ENCODE measurements at places on chromosomes 4 and X.

DNA sequence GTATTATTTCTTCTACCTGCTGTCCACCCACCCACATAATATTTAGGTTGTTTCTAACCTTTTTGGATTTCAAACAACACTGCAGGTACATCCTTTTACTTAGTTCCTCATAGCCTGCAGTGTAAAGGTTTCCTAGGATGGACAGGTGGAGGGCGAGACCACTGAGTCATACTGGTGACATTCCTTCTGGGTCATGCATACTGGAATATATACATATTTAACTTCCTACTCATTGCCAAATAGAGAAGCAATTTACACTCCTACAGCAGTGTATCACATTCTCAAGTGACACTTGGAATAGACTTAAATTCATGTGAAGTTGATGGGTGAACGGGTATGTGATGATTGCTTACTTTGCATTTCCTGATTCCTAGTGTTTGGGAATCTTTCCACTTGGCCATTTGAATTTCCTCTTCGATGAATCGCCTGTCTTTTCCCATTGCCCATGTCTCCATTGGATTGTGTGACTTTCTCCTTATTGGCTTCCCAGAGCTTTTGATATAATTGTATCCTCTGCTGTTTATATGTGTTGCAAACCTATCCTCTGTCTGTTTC is 8.2 kb upstream of the PPP2R2C start:
- no peak for DNase-seq

DNA sequence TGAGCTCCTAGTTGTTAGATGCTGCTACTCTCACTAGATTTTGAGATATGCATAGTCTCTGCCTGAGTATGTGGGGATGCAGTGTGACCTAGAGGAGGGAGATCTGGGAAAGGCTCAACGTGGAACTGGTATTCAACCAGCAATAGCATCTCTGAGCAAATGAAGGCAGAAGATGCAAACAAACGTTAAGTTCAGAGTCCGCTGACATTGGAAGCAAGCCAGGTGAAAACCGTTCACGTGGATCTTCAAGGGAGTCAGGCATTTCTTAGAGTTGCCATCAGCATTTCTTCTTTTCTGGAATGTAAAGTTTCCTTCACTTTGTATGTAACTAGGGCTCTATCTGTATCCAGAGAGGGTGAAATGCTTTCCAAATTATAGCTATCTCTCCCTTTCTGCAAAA is 59.9 kb downstream of the C4orf51 start:
- peak; percentile 23 for DNase-seq

GRCh38 chrX:22652596-22652995 is 347.2 kb upstream of the DDX53 start:
- peak; percentile 36 for DNase-seq

- DNase-seq, result no peak
These were observed 76.8 kb downstream of the TEX13B start for GRCh38 chrX:107905366-107905765.

GRCh38 chrX:122739770-122740169 is 444.3 kb upstream of the GRIA3 start:
- no peak for DNase-seq

- peak; percentile 83 for DNase-seq
These were observed at the start of gene SLC10A7 for GRCh38 chr4:146521541-146522097. TSS of gene SLC10A7 (minus strand) at chr4:146521940. CDS start at chr4:146521717, 223 bp downstream.

DNA sequence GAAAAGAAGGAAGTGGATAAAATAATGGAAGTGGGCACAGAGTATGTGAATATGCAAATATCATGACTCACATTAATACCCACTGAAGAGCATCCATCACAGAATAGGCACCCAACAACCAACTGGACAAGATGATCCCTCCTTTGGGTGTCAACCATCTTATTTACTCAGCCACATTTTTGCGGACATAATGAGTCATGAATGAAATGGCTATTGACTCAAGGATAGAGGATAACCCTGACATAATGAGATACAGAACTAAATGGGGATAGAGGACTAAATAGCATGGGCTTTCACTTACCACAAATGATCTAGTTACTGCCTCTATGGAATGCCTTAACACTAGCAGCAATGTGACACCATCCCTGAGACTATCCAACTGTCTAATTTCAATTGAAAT is 224.7 kb downstream of the ANTXR2 start:
- DNase-seq, result no peak

DNA sequence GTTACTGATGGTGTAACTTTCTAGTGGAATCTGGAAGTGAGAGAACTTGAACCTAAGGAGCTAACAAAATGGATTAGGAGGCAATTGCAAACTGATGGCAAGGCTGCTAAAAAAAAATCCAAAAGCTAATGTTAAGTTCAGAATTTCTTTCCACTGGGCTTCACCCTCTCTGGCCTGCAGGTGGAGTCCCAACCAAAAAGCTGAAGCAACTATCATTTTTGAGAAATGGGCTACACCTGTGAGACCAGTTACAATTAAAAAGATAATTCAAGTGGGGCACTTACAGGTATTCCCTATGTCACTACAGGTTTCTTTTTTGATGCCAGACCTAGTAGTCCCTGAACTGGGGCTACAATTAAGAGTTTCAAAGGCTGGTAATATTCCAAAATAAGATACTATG is 142.1 kb upstream of the FTHL17 start:
- DNase-seq, result peak; percentile 33

GRCh38 chrX:24124244-24124799 is 25.2 kb upstream of the ZFX start:
- no peak for DNase-seq

- DNase-seq, result no peak
These were observed 127.4 kb downstream of the GRIA3 start for GRCh38 chrX:123311486-123311885.

DNA sequence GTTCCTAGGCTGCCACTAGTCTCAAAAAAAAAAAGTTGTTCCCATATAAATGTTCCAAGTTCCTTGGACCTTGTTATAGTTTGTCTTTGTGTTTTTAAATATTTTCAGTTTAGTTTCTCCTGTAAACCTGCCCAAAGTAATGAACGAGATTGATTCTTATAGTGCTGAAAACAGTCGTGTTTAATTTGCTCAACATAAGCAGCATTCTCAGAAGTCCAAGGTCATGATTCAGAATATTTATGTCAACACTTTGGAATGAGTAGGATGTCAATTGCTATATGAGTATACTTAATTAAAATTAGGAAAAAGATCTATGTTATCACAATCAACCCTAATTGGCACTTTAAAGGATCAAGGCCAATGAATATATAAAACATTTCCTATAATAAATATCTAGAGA is 510.9 kb downstream of the PPP4R3C start:
- DNase-seq, result no peak

GRCh38 chrX:152202886-152203285 is 64.5 kb upstream of the MAGEA10 start:
- DNase-seq, result no peak

- DNase-seq, result no peak
These were observed 13.6 kb upstream of the TIMM8A start for GRCh38 chrX:101362116-101362515.

- DNase-seq, result no peak
These were observed 11.0 kb upstream of the FGF5 start for GRCh38 chr4:80255329-80256095.
